ENCODE measurements at places on chromosomes 6 and 20.

DNA sequence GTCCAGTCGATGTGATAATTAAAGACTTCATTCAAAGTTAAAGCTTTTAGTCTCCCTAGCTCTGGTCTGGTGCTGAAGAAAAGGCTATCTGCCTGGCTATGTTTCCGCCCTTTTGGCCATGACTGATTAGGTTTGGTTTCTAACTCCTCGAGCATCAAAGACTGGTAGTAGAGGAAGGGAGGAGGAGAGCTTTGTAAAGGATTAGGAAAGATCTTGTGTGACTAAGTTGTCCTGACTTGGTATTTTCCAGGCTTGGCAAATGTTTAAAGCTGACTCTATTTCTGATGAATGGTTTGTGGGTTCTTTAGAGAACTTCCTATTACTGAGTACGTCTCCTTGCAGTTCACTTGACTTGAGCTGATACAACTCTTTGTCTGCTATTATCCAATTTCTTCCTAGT is 312.9 kb downstream of the GJA1 start:
- no peak for DNase-seq

- no peak for DNase-seq
These were observed 42.4 kb downstream of the PLAGL1 start for GRCh38 chr6:143965503-143966171.

DNA sequence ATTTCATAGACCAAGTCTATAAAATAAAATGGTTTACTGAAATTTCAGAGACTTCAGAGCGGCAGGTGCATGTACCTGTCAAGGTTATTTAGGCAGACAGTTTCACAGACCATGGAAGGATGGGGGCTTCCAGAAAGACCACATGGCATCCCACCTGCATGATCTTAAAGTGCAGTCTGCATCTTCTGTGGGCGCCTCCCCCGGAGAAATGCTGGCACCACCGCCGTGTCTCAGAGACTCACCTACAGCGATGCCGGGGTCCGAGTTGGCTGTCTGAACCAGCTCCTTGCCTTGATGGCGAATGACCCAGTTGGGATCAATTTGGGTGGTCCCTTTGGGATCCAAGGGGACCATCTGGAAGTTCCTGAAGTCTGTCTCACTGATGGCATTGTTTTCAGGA is 30.6 kb downstream of the THBS2 start:
- DNase-seq = no peak

GRCh38 chr6:44446626-44447300 is 59.3 kb downstream of the CDC5L start:
- no peak for DNase-seq

DNA sequence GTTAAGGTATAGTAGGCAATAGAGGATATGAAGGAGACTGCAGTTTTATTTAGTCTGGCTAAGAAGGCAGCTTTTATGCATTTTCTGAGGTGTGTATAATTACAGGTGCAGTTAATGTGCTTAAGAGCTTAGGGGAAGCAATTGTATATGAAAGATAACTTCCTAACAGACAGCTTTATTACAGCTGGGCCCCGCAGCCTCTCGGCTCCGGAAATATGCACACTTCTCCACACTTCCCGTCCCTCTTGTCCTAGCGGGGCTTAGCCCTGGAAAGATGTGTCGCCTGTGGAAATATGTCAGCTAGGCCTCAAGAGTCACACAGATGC is 178.4 kb upstream of the ARID1B start:
- DNase-seq = no peak

DNA sequence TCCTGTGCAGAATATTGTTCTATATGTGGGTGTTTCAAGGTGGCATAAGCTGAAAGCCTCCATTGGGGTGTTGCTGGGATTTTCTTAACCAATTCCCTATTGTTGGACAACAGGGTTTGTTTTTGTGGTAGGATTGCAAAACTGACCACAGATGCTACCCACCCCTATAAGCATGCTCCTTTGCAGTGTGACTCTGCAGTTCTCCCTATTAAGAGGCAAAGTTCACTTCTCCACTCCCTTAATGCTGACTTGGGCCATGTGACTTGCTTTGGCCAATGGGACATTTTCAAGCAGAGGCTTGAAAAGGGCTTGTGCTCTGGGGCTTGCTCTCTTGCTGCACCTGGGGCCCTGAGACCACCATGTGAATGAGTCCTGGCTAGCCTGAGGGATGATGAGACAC is 8.5 kb upstream of the ANGPT4 start:
- DNase-seq = no peak

GRCh38 chr20:54113566-54113965 is 43.2 kb upstream of the BCAS1 start:
- DNase-seq = no peak

DNA sequence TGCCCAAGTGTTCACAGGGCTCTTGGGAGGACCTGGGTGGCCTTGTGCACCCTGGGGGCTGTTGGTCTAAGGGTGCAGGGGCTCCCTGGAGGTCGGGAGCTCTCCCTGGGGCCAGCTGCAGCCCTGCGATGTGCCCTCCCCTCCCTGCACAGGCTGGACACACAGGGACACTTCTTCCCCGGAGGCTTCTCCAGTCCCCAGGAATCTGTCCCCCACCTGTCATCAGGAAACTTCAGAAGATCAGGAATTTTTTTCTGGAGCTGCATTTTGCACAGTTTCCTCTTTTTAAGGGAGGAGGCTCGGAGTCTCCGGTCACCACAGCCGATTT is 66.9 kb upstream of the BHLHE23 start:
- DNase-seq = no peak

DNA sequence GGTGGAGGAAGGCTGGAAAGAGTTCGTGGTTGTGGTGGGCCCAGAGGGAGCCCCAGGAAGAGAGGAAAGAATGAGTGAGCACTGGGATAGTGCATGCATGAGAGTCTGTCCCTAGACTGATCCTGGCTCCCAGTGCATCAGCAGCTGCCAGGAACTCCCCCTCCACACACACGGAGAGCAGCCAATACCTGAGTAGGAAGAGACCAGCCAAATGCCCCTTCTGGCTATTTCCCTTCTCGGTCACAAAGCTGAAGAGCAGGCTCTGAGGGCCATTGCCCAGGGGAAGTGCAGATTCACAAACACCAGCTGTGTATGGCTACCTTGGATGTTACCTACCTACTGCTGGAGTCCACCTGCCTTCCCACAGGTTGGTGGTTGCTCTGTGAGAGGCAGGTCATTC is 45.1 kb downstream of the GABRR2 start:
- no peak for DNase-seq

DNA sequence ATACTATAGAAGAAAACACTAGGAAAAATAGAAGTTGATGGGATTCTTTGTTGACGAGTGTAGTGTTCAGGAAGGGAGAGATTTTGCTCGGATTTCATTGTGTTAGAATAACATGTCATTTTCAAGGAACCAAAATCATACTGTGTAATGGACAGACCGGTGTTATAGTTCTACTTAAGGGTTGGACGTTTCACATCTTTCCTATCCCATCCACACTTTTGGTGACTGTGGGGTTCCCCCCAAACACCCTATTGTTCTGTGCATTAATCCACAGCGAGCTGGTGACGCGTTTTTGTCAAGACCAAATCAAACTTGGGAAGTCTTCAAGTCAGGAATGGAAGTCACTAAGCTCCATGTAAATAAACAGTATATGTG is 43.3 kb downstream of the TRIM27 start:
- no peak for DNase-seq

GRCh38 chr20:11350126-11351005 is 567.3 kb upstream of the BTBD3 start:
- no peak for DNase-seq

DNA sequence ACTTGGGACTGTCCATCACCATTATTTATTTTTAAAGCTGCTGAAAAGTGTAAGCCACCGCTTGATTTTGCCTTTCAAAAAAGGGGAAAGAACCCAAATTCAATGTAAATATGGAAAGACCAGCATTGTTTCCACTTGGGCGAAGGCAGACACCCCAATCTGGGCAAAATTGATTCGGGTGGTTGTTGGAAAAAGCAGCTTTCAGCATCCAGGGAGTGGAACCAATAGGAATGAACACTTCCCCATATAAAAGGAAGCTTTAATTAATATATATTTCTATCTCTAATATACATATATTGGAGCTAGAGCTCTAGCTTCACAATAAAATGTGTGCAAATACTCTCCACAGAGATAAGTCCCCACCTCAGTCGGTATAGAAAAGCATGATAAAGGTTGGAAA is at the start of gene TFAP2D:
Gene TFAP2D (plus strand): TSS at position 301 of the 400 bp plus-strand sequence. CDS start 530 bp downstream, outside the sequence.
- no peak for DNase-seq

- no peak for DNase-seq
These were observed 130.8 kb upstream of the RIPOR2 start for GRCh38 chr6:25066593-25066992.

DNA sequence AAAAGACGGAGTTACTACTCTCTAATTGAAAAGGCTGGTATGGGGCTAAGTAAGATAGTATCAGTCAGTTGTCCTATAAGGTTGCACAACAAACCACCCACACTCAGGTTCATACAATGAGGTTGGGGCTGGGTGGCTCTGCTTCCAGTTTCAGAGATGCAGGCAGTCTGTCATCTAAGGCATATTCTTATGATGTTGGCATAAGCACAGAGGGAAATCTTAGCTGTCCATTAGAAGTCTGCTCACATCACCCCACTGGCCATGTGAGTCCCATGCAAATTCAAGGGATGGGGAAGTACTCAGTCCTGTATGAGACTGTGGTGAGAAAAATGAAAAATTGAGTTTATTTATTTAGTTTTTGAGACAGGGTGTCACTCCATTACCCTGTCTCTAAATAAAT is 118.6 kb downstream of the LAMP5 start:
- DNase-seq = no peak

DNA sequence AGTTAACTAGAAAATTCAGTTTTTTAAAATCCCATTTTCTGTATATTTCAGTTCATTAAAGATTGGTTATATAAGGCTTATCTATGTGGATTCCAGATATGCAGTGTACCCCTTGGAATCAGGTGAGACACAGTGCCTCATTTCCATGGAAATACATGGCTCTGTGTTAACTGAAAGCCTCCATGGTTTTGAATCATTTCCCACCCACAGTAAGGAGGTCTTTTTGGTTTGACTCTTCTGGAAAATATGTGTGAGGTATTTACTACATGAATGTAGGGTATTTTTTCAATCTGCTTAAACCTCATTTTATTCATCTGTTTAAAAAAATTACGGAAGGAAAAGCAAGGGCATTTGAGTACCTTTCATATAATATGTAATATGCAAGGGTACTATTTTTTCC is 25.5 kb downstream of the RNF144B start:
- no peak for DNase-seq

DNA sequence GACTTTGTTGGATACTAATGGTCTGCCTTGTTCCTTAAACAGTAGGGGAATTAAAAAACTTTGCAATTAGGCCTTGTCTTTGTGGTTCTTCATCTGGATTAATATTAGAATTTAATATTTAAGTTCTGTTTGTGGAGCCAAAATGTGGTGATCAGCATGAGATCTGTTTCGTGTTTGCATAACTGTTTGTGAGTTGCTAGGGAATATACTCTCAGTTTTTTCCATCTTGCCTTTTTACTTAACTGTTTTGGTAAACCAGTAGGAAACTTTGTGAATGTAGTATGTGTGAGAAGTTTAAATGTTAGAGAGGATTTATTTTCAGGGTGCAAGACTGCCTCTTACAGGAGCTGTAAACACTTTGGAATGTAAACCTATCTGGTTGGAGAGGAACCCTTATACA is 35.6 kb downstream of the LRRC1 start:
- DNase-seq = no peak

- no peak for DNase-seq
These were observed 45.0 kb downstream of the EDN1 start for GRCh38 chr6:12335131-12335527.

GRCh38 chr6:5338177-5338960 is 77.1 kb downstream of the FARS2 start:
- DNase-seq = no peak

DNA sequence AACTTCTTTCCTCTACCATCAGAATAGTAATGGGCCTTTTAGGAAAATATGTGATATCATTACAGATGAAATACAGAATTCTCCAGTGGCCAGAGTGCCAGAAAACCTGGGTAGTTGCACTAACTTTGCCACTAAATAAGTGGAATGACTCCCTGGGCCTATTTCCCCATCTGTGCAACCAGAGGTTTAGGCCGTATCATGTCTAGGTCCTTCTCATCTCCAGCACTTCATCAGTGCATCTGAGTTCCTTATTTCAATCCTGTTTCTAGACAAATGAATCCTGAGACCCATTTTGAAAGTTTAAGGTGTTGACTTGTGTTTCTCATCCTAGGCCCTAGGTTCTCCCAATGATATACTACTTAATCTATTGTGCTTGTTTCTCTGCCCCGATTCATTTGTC is 236.2 kb downstream of the CD83 start:
- DNase-seq = no peak

- DNase-seq = no peak
These were observed 37.7 kb upstream of the PXDC1 start for GRCh38 chr6:3789018-3789895.

GRCh38 chr6:81063891-81064290 is 688.6 kb downstream of the TENT5A start:
- DNase-seq = no peak

DNA sequence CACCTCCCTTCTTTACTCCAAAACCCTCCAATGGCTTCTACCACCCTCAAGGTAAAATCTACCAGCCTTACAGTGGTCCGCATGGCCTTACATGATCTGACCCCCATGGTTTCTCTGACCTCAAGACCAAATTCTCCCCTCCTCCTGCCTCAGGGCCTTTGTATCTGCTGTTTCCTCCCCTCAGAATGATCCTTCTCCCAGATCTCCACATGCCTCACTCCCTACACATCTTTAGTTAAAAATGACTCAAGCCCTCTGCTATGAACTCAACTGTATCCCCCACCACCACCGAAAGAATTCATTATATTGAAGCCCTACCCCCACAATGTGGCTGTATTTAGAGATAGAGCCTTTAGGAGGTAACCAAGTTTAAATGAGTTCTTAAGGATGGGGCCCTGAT is 4.1 kb downstream of the SLC23A2 start:
- no peak for DNase-seq

- DNase-seq = no peak
These were observed 33.1 kb upstream of the MLN start for GRCh38 chr6:33836806-33837469.

DNA sequence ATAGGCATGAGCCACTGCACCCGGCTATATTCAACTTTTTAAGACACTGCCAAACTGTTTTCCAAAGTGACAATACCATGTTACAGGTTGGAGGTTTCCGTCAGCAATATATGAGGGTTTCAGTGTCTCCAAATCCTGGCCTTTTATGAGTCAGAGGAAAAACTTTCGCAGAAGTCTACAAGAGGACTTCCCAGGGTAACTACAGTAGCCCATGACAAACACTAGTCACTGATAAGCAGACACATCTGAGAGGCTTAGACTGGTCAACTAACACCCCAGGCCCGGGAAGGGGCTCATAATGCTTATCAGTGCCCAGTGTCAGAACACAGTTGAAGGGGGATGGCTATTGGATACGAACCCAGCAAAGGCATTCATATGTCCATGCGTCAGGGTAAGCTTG is 85.4 kb downstream of the SOX4 start:
- no peak for DNase-seq

DNA sequence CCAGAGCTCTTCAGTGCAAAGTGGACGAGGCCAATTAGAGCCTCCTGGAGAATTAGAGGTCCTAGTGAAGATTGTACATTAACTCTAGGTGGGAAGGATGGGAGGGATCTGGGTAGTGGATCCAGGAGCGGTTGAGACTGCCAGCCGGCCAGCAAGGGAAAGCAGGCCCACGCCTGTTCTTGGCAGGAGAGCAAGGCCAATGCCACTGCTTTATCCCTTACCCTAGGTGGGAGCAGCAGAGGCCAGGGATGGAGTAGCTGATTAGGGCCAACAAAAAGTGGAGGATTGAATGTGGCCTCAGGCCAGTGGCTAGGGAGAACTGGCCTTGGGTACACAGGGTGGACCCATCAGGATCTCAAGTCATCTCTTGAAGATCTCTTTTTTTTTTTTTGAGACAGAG is 3.7 kb downstream of the ITPR3 start:
- no peak for DNase-seq

GRCh38 chr6:162203287-162203686 is 524.3 kb downstream of the PRKN start:
- DNase-seq = no peak
